Stomach (tissue), 19 donors: ENCODE measurements at places on chromosomes 13 and 19. TPM values are rescaled to one million over a fixed set of nuclear protein-coding genes. Genes with fewer than 3 reads are reported as not detected.

ZNF419 gene
- 4.6 TPM for polyA plus RNA-seq

PCP2 gene
- 9.3 TPM for polyA plus RNA-seq

FAM32A gene
- 77.5 TPM for polyA plus RNA-seq

FAM124A gene
- polyA plus RNA-seq = 1.9 TPM

FXYD3 gene
- 442 TPM for polyA plus RNA-seq

ZNF77 gene
- polyA plus RNA-seq = 2.4 TPM

STRN4 gene
- 39.0 TPM for polyA plus RNA-seq

SLC35E1 gene
- polyA plus RNA-seq = 16.8 TPM

CYP2A7 gene
- not detected for polyA plus RNA-seq

NTF4 gene
- 17.5 TPM for polyA plus RNA-seq

ZNF773 gene
- 2.4 TPM for polyA plus RNA-seq

KCNRG gene
- 0.37 TPM for polyA plus RNA-seq

CBARP gene
- polyA plus RNA-seq = 0.28 TPM

ACP7 gene
- not detected for polyA plus RNA-seq

CRTC1 gene
- 8.4 TPM for polyA plus RNA-seq

COPE gene
- 267 TPM for polyA plus RNA-seq

AMER2 gene
- polyA plus RNA-seq = not detected

ZNF154 gene
- polyA plus RNA-seq = 0.61 TPM
